Islet precursor cell (in vitro differentiated cells): ENCODE measurements at places on chromosomes 12 and 14.

GRCh38 chr12:120131116-120131515 is 14.6 kb upstream of the RAB35 start:
- no peak for DNase-seq

DNA sequence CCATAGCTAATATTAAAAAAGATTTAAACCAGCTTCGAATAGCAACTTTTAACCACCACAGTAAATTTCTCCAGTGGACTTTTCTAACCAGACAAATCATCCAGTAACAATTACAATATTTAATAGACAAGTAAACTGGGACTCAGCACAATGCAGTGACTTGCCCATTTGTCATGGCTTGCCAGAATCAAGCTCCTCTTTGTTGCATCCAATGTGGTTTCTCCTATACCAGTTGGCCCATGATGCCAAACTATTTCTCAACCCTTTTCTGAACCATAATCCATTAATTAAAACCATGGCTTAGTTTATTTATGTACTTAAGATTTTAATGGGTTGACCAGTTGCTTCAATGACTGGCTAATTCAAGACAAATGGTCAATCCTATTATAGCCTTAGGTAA is 64.4 kb downstream of the DIO2 start:
- DNase-seq = no peak

DNA sequence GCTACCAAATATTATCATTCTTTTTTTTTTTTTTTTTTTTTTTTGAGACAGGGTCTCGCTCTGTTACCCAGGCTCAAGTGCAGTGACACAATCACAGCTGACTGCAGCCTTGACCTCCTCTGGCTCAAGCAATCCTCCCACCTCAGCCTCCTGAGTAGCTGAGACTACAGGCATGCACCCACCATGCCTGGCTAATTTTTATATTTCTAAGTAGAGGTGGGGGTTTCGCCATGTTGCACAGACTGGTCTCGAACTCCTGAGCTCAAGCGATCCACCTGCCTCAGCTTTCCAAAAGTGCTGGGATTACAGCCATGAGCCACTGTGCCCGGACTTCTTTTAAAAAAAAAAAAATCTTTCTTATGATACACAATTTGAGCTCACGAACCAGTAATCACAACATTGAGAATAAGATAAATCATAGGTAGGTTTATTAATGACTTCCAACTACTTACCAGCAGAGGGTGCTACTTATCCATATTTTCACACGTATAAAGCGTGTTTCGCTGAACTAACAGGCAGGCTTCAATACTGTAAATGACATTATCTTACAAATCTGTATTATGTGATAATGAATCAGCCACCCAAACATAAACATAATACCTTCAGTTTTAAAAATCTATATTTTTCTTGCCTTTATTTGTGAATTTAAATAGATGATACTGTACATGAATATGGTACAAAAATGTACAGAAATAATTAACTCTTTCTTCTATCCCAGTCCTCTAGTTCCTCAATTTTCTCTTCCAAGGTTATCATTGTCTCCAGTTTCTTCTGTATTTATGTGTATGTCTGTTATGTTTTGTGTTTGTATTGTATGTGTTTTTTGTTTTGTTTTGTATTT is 42.5 kb upstream of the BCAT1 start:
- DNase-seq = no peak

- peak; percentile 7 for DNase-seq
Measured at GRCh38 chr12:106332536-106332935, 25.0 kb upstream of the POLR3B start.

GRCh38 chr12:38385486-38385885 is 68.9 kb downstream of the ALG10B start:
- no peak for DNase-seq

DNA sequence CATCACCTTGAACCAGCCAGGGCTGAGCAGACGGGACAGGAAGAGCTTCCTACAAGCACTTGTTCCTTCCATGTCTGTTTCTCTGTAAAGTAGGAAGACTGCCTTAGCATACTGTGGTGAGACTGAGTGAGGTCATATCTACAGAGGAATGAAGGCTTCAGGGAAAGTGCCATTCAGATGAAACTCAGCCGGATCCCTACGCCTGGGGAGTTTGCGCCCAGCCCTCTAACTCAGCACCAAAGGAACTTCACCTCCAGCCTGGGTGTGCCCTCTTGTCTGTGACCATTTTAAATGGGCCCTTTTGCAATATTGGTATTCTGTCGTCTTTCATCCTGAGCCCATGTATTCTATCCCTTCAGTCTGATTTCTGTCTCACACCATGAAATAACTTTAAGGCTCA is 175.6 kb upstream of the FKBP4 start:
- no peak for DNase-seq

DNA sequence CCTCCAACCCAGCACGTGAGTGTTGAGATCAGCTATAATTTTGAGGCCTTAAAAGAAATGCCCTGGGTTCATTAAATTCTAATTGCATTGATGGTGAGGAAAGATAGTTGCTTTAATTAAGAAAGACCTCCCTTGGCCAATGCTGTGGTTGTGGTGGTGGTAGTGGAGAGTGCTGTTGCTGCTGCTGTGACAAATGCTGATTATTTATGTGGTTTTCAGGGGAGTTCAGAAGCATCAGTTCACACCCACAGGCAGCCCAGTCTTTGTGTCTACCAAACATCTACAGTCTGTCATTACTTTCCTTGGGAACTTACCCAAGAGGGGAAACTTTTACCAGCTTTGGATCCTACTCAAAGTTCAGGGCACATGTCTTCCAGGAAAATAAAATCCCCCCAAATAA is 178.4 kb upstream of the PARP11 start:
- DNase-seq = no peak

DNA sequence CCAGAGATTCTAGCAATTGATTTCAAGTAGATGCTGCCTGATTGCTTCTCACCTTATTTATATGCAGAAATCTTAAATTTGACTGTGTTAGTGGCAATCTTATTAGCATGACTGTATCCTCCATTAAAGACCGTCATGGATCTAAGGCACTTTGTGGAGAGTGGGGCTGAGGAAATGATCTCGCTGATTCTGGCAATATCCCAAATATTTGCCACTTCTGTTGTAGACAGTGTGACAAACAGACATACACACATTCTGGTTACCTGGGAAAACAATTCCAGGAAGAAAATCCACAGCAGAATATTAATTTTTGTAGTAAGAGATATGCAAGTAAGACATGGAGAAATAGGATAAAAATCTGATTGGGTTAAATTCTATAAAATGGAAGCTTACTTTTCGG is 269.0 kb upstream of the G2E3 start:
- no peak for DNase-seq

GRCh38 chr12:80241576-80242273 is 142.4 kb downstream of the OTOGL start:
- no peak for DNase-seq

DNA sequence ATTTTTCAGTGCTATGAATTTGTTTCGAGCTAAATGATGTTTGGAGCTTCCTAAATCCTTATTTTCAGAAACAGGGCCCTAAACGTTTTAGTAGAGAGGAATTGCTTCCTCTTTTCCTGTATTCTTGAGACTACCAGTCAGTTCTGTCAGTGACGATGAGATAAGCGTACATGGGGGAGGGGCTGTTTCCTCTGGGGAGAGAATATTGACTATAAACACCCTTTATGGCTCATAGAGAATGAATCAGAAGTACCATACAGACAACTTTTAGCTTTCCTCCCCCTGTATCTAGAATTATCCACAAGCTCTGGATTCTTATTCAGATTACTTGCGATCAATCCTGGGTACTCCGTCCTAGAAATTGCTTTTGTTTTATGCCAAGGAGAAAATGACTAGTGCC is 5.1 kb downstream of the TBK1 start:
- DNase-seq = no peak

DNA sequence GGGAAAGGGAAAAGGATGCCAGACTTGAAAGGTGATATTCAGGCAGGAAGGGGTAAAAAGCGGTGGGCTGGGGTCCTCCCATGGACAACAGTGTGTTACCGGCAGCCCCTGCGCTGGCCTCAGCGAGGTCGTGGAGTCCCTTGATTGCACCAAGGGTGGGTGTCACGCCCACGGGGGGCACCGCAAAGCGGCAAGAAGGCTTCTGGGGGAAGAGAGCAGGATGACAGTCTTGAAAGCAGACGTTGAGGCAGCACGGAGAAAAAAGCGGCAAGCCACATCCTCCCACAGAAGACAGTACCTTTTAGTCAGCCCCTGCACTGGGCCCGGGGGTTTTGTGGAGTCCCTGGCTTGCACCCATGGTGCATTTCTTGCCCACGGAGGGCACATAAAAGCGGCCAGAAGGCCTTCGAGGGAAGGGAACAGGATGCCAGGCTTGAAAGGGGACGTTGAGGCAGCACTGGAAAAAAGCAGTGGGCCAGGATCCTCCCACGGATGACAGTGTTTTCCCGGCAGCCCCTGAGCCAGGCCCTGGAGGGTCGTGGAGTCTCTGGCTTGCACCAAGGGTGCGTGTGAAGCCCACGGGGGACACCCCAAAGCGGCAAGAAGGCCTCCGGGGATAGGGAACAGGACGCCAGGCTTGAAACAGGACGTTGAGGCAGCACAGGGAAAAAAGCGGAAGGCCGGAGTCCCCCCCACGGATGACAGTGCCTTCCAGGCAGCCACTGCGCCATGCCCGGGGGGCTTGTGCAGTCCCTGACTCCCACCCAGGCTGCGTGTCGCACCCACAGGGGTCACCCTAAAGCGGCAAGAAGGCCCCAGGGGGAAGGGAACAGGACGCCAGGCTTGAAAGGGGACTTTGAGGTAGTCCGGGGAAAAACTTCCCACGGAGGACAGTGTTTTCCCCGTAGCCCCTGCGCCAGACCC is 162.2 kb upstream of the ALG10B start:
- DNase-seq = no peak

DNA sequence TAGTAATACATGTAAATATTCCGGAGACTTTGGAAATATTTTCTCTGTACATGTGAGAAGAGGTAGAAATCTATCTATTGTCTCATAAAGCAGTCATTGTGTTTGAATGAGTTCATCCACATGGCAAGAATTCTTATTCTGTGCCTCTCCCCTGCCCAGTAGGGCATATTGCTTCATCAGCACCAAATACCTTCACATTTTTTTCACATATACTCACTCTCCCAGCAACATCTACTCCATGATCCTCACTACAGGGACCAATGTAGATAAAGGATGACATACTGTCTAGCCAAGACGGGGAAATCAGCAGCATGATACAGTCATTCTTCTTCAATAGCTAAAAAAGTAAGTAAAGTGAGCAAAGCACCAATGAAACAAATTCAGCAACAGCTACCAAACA is 1.3 kb upstream of the TAS2R14 start:
- DNase-seq = no peak

DNA sequence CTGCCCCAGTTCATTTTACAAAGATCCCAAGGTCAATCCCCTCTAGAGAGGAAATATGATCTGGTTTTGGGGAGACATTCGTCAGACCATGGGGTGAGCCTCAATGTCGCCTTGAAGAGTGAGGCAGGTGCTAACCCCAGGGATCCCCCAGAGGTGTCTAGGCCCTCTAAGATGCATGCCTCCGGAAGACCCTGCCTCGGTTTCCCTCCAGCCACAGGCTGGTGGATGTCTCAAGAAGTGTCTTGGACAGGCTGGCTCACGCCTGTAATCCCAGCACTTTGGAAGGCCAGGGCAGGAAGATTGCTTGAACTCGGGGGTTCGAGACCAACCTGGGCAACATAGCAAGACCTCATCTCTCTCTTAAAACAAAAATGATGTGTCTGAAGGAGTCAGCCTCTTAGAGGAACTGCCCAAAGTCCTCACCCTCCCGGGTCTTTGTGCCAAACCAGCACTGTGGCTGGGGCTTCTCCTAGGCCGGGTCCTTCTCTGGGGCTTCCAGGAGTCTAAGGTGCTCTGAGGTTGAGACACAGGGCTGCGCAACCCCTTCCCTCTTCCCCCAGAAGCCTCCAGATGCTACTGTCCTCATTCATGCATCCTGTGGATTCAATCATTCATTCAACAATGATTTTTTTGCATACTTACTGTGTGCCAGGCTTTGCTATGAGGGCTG is 24.7 kb upstream of the BEGAIN start:
- no peak for DNase-seq

DNA sequence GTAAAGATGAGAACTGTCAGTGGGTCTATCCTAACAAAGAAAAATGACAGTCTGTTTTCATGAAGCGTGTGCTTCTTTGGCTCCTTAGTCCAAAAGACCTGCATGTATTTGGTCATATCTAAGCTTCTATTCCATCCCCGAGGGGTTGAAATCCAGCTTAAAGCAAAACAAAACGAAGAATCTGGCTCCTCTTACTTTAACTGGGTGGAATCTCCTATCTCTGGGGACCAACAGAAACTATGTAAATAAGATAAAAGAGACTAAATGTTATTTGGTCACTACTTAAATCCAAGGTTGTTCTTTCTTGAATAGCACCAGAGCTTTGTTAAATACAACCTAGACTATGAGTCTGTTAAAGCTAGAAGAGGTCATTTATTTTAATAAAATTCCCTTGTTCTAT is 9.4 kb downstream of the IGF1 start:
- no peak for DNase-seq

- DNase-seq = no peak
Measured at GRCh38 chr14:67646131-67646530, 26.4 kb downstream of the ARG2 start.

DNA sequence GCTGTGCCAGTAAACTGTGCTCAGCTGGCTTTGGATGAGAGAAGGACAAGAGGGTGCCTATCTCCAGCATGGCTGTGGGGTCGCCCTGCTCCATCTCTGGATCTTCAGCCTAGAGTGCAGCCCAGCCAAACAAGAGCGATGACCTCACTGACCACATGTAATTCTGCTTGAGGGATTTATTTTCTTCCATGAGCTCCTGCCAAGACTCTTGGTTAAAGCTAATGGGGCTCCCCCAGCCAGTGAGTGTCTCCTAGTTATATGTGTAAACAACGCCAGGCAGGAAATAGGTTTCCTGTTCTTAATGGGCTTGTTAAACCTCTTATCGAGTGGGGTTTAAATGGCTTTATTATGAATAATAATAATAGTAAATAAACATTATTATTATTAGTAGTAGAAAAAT is 397.2 kb downstream of the NRXN3 start:
- no peak for DNase-seq

DNA sequence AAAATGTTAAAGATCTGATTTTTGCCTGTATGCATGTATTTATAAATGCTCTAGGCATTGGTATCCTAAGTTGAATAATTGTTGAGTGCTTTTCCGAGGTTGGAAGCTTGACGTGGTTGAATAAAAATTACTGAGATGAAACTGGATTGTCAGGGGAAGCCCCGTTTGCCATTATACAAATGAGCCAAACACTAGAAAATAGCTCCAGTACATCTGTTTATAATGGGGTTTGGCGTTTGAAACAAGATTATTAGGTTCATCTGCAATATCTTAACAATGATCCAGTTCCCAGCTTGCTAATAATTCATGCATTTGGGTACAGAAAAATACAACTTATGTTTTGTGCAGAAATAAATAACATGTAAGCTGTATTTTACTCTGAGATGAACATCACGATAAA is 789.6 kb downstream of the GALC start:
- no peak for DNase-seq
